Activated effector memory CD4-positive, alpha-beta T cell treated with anti-CD3 and anti-CD28 coated beads, Interleukin-2, amount 50 U/mL, for 16 hours (primary cell): ENCODE measurements at places on chromosomes 11 and 22.

GRCh38 chr11:122706291-122707088 is 51.0 kb downstream of the UBASH3B start:
- DNase-seq = no peak

- DNase-seq = no peak
Observed at GRCh38 chr11:1669546-1670218, 27.3 kb upstream of the KRTAP5-6 start.

- no peak for DNase-seq
Observed at GRCh38 chr22:32589007-32589406, 114.4 kb downstream of the FBXO7 start.

- no peak for DNase-seq
Observed at GRCh38 chr22:42013385-42013784, 14.8 kb downstream of the WBP2NL start.

DNA sequence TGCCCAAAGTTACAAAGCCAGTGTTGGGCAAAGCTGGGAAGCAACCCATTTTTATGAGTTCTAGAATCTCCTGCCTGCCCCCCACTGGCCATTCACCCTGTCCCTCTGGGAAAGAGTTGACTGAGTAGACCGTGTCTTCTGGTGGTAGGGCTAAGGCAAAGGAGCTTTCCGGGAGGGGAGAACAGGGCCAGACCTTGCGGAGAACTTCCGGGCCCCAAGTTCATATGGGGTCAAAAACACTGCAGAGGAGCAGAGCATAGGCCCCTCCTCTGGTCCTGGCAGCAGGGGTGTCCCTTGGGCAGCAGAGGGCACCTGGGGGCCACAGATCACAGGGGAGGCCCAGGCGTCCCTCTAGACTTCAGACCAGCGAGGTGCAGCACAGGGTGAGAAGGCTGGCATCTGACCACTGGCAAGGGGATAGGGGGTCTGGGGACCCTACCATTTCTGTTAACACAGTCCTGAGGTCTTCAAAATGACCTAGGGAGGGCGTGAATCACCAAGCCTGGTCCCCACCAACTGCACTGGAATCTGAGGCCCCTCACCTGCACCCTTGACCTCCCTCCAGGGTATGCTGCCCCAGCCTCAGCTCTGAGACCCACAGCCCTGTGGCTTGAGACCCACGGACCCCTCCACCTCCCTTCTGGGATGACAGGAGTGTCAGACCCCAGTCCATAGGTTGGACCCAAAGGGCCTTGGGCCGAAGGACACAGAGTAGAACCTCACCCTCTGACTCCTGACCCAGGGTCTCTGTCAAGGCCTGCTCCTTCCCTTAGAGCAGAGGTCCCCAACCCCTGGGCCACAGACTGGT is 1.3 kb upstream of the ARAP1 start:
- DNase-seq = no peak

GRCh38 chr22:31488988-31489617 is 539 bp downstream of the EIF4ENIF1 start:
- peak; percentile 77 for DNase-seq

GRCh38 chr11:100876815-100877520 is 189.9 kb downstream of the ARHGAP42 start:
- no peak for DNase-seq

DNA sequence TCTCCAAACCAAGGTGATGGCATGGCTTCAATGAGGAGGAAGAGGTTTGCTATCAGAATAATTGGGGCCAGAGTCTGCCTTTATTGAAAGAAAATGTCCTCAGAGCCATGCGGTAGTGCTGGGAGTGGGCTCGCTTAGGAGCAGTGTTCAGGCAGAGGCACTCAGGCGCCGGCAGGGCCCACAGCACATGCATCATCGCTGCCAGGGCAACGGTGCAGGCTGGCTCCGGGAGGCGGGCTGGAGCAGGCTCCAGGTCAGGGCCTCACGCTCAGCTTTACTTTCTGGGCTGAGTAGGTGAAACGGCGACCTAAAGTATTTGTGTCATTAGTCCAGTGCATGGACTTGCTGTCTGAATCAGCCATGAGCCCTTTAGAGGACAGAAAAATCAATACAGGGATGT is 169.9 kb upstream of the CCDC90B start:
- no peak for DNase-seq

- no peak for DNase-seq
Observed at GRCh38 chr22:42367980-42368378, 64.2 kb downstream of the NFAM1 start.

GRCh38 chr22:50315289-50316113 is 8.1 kb upstream of the PLXNB2 start:
- DNase-seq = no peak

GRCh38 chr11:72821920-72822799 is 7.9 kb downstream of the ATG16L2 start:
- peak; percentile 94 for DNase-seq
